HFFc6 (cell line): ENCODE measurements at places on chromosomes 6 and 20. TPM values are rescaled to one million over a fixed set of nuclear protein-coding genes. Genes with fewer than 3 reads are reported as not detected.

HIVEP1 gene
- total RNA-seq, result 10.3 and 20.2 TPM in 2 replicates

SRMS gene
- total RNA-seq, result not detected in 3 replicates

TSHZ2 gene
- total RNA-seq, result not detected in 3 replicates

PGC gene
- total RNA-seq, result not detected in 3 replicates

ZNF391 gene
- 0.52 to 1.3 TPM (median 0.71 TPM) in 3 replicates for total RNA-seq

SNAP91 gene
- total RNA-seq, result not detected in 3 replicates

RAB32 gene
- 73.5 to 96.0 TPM (median 80.0 TPM) in 3 replicates for total RNA-seq

BPIFA1 gene
- total RNA-seq, result not detected in 2 replicates

FOXF2 gene
- total RNA-seq, result 13.7 to 29.3 TPM (median 15.6 TPM) in 3 replicates

UCKL1 gene
- total RNA-seq, result 18.2 to 23.0 TPM (median 20.9 TPM) in 3 replicates

ZHX3 gene
- 70.8 to 71.7 TPM (median 71.6 TPM) in 3 replicates for total RNA-seq

PGBD1 gene
- 2.6 to 4.7 TPM (median 4.4 TPM) in 3 replicates for total RNA-seq

HLA-DPA1 gene
- total RNA-seq, result 1.5 and 3.2 TPM in 2 replicates

IYD gene
- not detected in 3 replicates for total RNA-seq

GPR6 gene
- total RNA-seq, result not detected in 3 replicates

C6orf132 gene
- 5.1 to 6.3 TPM (median 5.5 TPM) in 3 replicates for total RNA-seq

XKR7 gene
- total RNA-seq, result not detected in 3 replicates
